ENCODE measurements at places on chromosomes 5 and 9.

DNA sequence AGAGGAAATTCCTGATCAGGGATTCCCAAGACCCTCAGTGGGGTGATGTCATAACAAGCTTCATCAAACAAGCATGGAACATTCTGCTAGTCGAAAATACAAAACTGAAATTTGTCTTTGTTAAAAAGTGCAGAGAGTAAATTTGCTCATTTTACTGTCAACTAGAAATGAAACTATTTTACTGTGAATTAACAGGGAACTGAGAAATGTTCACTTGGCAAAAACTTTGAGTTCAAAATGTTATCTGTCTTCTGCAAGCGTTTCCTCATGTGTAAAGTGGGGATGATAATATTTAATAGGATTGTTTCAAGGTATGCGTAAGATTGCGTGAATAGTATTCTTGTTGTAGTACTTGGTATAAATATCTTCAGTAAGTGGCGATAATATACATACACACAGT lies 45.4 kb downstream of the ALDH1A1 start:
- DNase-seq: no peak

GRCh38 chr5:135236228-135236907 lies 162.7 kb downstream of the MACROH2A1 start:
- no peak for DNase-seq

- no peak for DNase-seq
Observed at GRCh38 chr9:132969783-132970182, 8.7 kb upstream of the GFI1B start.

DNA sequence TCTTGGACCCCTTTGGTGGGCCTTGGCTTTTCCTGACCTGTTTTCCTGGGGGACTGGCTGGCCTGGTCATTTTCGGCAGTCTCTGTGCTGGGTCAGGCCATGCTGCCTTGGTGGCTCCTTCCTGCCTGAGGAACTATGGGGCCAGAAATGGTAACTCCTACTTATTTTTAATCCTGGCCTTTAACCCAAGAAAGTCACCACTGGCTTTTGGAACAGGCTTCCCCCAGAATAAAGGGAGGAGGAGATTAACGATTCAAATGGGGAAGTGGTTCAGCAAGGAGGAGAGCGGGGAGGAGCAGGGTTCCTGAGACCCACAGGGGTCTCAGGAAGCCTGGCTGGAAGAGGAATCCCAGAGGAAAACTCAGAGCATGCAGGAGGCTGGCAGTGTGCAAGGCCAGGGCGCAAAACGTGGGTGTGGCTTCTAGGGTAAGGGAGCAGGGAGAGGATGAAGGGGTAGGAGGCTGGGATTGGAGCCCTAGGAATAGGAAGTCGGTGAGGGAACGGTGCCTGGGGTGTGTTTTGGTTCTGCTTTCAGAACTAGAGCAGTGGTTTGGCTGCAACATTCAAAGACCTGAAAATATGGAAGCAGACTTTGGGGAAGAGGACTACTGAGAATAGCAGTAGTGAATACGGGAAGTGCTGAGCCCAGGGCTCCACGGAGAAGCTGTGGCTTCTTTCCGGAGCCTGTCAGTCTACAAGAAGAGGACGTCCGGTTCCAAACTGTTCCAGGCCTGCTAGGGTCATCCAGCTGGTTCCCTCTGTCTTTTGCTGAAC lies 271.1 kb upstream of the KLF4 start:
- no peak for DNase-seq

DNA sequence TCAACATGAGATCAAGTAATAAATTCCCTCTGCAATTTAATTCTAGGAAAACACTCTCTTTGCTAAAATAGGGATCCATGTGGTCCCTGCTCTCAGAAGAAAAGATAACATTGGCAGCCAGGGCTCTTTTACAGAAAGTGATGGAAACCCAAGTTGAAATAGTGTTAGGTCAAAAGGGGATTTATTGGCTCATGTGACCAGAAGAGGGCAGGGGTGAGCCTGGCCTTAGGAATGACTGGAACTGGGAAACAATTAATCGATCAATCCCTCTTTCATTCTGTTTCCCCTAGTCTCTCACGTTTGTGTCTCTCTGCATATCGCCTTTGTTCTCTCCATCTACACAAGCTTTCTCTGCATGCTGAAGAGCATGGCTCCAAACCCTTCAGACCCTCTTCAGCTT lies 58.3 kb upstream of the ALDH1B1 start:
- DNase-seq: no peak

- DNase-seq: peak; percentile 75
Observed at GRCh38 chr5:56951946-56952691, at the start of gene MIER3. TSS of gene MIER3 (minus strand) at chr5:56952123. CDS start at chr5:56952102, 21 bp downstream.

GRCh38 chr5:36028816-36029465 lies 37.7 kb downstream of the UGT3A2 start:
- DNase-seq: no peak
